ENCODE measurements at places on chromosomes 2 and 18.

DNA sequence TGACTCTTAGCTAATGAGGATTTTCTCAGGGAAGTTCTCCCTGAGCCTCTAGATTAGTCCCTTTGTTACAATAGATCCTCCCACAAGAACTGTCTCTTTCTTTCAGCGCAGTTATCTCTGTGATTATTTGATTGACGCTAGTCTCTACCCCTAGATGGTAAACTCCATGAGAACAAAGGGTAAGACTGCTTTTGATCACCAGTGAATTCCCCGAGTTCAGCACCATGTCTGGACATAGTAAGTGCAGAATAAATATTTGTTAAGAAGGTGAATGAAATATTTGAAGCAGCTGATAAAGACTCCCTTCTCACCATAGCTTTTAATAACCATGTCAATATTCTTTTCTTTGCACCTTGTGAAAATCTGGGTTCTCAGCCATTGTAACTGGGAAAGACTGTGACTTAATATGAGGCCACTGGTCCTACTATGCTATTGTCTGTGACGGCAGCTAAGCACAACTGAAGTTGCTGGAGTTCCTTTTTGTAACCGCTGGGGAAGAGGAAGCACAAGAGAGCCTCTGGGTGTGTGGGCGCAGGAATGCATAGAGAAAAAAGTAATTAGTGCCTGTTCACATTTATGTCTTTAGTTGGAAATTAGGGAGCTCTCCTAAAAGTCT lies 214.7 kb downstream of the TGIF1 start:
- no peak for DNase-seq

DNA sequence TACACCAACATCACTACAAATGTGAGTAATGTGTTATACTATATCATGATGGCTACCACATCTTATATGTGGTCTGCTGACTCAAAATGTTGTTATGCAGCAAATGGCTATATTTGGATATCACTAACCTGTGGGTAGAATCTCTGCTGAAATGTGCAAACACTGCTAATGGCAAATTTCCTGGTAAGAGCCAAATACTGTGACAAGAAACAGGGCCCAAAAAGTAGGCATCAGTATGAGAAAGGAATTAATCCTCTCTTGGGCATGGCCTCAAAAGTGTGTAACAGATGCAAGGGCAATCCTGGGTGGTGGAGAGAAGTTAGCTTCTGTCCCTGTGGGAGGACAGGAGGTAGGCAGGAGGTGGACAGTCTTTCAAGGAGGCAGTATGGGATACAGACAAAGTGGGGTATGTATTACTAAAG lies 13.3 kb downstream of the ATF2 start:
- no peak for DNase-seq

DNA sequence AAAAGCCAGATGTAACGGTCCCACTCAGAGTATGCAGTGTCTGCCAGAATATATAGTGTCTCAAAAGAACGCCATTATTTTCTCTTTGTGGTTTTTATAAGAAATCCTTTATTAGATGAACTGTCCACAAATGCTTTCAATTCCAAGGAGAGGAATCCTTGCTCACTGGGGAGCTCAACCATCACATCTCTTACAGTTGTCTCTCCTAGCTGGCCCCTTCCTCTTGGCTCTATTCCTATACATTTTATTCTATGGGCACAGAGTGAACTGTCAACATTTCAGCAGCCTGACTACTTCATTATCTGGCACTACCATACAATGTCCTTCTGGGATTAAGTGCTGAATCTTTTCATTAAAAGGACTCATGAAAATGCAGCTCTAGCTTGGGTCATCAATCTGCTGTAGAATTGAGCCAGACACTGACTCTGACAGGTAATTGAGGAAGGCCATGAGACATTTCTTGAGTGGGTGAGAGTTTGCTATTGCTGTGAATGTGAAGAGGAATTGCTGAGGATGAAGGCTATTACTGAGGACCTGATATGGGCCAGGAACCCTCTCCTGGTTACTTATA lies 96.5 kb upstream of the THOC1 start:
- DNase-seq: no peak

- DNase-seq: no peak
These were observed 3.7 kb downstream of the ANKRD23 start for GRCh38 chr2:96839875-96840850.

Data from activated gamma-delta T cell treated with Interleukin-2 at 50 U/mL for 16 hours (primary cell).